ENCODE measurements at places on chromosomes 12 and 14. TPM values are rescaled to one million over a fixed set of nuclear protein-coding genes. Genes with fewer than 3 reads are reported as not detected.

C14orf39 gene
- 0.30 TPM for polyA plus RNA-seq

FOXG1 gene
- 0.04 TPM for polyA plus RNA-seq

EP400 gene
- polyA plus RNA-seq, result 26.9 TPM

KRT72 gene
- not detected for polyA plus RNA-seq

TAMALIN gene
- 16.6 TPM for polyA plus RNA-seq

PIANP gene
- polyA plus RNA-seq, result 8.1 TPM

PRICKLE1 gene
- 47.8 TPM for polyA plus RNA-seq

FNTB gene
- polyA plus RNA-seq, result 36.6 TPM

IFNG gene
- not detected for polyA plus RNA-seq

CCDC197 gene
- not detected for polyA plus RNA-seq

ANKRD33 gene
- 0.35 TPM for polyA plus RNA-seq

NANOG gene
- 0.33 TPM for polyA plus RNA-seq

SLC10A1 gene
- polyA plus RNA-seq, result not detected

CAPZA3 gene
- 0.13 TPM for polyA plus RNA-seq

OTOGL gene
- polyA plus RNA-seq, result 0.76 TPM

DNA sequence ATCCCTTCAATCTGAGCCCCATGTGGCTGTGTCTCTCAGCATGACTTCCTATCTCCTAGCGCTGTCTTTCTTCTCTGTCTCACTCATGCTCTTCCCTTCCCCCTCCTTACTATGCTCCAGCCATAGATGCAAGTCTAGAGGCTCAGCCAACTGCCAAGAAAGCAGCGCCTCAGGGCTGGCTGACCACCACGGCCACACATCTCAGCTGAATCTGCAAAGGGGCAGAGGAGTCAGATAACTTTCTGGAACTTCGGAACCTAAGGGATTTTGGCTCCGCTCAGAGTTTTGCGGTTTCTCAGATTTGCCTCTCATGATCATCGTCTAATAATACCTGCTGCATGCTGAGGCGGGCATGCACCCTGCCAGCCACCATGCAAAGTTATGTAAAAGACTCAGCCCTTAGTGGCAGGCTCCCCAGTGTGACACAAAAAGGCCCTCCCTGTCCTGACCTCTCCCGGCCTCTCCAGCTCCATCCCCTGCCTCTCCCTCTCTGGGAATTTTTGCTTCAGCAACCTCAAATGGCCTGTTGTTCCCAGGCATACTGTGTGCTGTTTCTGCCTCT lies 5.0 kb upstream of the FGF6 start:
- no peak for DNase-seq

DNA sequence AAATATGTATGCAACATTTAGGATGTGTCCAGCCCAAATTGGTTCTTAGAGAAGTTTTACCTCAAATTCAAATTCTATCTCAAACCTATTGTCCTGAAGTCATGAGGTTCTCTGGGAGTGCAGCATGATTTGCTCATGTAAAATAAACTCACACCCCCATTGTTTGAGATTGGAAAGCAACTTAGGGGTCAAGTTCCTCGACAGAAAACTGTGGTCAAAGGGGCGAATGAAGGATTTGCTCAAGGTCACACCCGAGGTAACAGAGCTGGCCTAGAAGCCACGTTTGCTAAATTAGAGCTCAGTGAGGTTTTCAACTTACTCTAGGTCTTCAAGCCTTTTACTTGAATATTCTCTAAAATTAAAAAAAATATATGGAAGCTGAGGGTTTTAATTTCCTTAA lies 197.7 kb upstream of the GZMB start:
- no peak for DNase-seq

DNA sequence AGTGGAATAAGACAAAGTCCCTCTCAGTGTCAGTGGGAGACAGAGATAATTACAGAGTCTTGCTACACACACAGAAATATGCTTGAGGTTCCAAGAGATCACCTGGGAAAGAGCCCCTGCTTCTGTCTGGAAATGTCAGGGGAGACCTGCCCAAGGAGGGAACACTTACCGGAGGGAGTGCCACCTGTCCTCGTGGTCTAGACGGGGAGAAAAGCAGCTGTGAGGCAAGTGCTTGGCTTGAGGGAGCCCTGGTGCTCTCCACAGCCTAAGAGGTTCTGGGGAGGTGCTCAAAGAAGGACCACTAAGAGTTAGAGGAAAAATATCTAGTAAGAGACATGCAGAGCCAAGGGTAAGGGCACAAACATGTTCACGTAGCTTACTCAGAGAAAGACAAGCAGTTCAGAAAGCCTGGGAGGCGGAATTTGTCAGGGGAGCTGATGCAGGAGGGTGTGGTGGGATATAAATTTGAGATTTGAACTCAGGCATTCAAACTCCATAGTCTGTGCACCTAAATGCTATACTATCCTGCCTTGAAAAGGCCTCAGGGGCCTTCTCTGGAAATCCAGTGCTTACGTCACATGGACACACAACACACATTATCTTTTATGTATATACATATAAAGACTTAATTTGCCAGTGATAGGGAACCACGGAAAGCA lies 38.2 kb upstream of the GNPNAT1 start:
- DNase-seq, result no peak

DNA sequence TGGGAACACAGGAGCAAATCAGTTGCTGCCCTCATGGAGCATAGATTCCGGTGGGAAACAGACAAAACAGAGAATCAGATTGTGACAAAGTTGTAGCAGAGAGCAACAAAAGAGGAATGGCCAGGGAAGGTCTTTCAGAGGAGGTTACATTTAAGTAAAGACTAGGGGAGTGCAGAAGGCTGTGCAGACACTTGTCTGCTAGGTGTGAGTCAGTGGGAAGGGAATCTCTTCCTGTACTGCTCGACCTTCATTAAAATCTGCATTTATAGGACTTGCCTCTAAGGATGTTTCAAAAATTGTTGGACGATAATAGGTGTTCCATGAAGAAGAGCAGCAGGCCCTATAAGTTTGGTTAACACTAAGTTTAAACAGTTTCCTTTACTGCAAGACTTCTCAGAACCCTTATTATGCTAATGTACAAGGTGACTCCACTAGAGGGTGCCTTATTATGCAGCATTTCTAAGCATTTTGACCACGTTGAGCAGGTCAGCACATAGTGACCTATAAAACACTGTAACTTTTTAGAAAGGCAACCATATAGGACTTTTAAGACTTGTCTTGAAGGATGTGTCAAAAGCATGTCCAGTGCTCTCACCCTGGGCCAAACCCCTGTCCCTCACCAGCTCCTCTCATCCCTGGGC lies 91.8 kb upstream of the RIC8B start:
- DNase-seq, result no peak

GRCh38 chr14:89164168-89165073 lies 252.6 kb downstream of the FOXN3 start:
- no peak for DNase-seq

- DNase-seq, result no peak
Observed at GRCh38 chr12:39852346-39852745, 232.7 kb upstream of the ABCD2 start.

DNA sequence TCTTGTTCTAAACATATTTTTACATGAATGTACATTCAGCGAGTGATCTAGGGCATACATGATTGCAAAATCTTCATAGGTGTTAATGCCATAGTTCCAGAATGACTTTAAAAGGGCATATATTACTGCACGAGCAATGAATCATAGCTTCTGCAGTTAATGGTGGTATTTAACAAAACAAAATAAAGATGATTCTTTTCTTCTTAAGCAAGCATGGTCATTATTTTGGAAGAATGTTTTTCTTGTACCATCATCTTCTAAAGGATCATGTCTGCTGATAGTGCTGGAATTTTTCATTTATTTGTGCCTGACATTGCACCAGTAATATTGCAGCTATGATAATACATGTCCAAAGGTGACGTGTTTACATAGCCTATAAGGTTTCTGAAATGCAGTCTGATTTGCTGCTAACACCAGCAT lies 388.6 kb downstream of the CCDC91 start:
- DNase-seq, result no peak

- no peak for DNase-seq
Observed at GRCh38 chr12:70482764-70483163, 116.7 kb downstream of the KCNMB4 start.

DNA sequence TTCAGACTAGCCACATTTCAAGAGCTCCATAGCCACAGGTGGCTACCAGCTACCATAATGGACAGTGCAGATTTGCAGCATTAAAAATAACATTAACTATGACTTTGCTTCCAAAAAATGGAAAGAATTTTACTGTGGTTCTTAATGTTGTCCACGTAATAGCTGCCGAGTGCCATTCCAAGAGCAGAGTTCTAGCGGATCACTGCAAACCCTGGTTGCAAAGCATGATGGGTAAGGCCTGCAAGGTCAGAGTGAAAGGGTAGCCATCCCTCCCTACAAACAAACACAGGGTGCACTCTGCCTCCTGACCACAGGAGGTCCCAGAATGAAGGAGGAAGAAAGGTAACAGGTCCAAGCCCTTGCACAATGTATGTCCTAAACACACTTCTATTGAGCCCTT lies 157.6 kb downstream of the DPF3 start:
- DNase-seq, result no peak

DNA sequence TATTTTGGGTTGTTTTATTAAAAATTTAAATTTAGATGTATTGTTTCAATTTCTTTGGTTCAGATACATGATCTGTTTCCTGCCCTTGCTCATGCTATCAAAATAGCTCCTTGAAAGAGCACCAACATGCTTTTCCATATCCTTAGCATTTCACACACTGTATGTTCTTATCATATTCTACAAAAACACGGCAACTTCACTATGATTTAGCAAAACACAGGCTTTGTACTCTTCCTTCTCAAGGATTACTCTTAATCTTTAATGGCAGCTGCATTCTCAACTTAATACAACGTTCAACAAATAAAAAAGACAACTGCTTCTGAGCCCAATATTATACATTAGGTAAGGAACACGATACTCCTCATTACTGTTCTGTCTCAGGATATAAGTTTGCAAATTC lies 2.9 kb upstream of the GLRX5 start:
- no peak for DNase-seq

DNA sequence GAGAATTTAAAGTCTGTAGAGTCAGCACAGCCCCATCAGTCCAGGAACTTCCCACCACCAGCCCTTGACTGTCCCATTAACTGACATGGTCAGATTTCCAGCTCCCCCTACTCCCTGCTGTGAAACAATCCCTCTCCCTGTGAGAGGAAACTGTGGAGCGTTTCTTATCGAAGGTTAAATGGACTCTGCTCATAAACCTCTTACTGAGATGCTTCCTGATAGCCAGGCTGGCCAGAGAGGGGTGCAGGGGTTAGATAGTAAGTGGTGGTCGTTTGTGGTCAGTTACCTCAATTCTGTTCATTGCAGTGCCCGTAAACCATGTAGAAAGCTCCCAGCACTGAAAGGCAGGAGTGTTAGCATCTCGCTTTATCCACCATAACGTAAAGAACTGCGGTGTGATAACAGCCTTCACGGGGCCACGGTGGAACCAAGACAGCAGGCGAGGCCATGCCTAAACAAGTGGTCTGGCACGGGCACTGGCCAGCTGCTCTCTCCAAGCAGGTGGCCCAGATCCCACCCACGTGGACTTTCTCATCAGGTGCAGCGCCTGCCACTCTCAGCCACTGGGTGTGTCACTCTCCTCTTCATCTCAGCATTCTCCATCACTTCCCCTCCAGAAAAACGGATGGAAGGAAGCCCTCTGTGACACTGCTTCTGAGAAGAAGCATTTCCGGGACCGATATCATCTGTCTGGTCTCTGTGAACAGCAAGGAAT lies 102.2 kb downstream of the FBXL14 start:
- no peak for DNase-seq

DNA sequence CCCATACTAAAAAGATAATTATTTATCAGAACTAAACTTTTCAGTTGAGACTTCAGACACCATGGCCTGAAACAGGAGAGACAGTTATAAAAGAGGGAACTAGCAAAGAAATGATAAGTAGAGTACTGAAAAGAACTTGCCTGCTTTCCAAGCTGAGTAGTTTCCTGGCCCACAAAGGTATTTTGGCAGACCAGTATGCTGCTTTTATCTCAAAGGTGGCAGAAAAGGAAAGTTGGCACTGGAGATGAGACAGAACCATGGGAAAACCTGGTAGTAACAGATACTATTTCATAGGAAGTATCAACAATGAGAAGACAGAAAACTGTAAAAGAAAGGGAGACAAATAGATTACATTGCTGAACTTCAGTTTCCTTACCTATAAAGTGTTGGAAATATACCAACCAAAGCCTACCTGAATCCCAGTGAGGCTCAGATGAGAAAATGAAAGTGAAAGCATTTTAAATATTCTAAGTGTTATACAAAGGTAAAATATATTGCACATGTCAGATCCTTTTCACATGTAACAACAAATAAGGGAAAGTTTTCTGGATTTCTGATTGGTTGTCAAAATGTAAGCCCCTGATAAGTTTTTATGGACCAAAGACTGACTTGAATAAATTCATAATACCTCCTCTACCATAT lies 155.3 kb upstream of the FSCB start:
- no peak for DNase-seq

GRCh38 chr12:9707864-9708808 lies 24.8 kb downstream of the CLECL1 start:
- no peak for DNase-seq

- no peak for DNase-seq
Observed at GRCh38 chr14:68772761-68773381, 20.0 kb downstream of the ZFP36L1 start.

- no peak for DNase-seq
Observed at GRCh38 chr12:59723520-59723919, 127.7 kb downstream of the SLC16A7 start.

DNA sequence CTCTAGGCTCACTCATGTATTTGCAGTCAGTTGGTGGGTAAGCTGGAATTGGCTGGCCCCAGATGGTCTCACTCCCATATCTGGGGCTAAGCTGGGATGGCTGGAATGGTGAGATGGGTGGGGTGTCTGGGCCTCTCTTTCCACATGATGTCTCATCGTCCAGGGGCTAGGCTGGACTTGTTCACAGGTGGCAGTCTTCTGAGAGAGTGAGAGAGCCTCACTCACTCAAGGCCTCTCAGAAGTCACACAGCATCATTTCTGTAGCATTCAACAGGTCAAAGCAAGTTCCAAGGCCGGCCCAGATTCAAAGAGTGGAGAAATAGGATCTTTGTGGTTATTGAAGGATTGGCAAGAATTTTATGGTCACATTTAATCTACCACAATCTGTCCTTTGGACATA lies 102.7 kb downstream of the UNC79 start:
- DNase-seq, result no peak

- no peak for DNase-seq
Observed at GRCh38 chr12:96044943-96045290, 9.5 kb upstream of the LTA4H start.

- DNase-seq, result no peak
Observed at GRCh38 chr12:67446716-67447115, 177.6 kb downstream of the CAND1 start.

- no peak for DNase-seq
Observed at GRCh38 chr12:51382173-51382572, 9.0 kb downstream of the GALNT6 start.

DNA sequence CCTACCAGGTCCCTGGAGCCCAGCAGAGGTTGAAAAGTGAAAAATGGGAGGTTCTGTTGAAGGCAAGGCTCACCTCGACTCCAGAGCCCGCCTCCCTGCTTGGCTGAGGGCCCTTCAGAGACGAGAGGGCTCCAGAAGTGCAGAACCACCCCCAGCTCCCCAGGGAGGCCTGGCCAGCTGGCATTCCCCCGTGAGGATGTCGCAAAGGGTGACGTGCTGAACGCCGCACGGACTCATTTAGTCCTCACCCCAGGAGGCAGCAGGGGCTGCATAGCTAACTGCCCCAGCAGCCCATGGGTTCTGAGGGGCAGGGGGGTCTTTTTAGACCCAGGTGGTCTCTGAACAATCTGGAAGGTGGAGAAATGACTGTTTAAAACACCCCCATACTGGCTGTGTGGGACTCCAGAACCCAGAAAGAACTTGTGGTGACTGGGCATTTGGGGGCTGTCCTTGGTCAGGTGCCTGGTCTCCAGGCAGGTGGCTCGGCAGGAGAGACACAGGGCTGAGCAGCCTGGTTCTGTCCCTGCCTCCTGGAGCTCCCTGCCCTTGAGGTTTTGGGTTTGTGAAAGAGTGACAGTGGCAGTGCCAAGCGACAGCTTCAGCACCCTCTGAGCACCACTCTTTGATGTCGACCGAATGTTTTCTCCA lies 32.0 kb downstream of the ANAPC7 start:
- DNase-seq, result no peak
